ENCODE measurements at places on chromosomes 6 and 20. TPM values are rescaled to one million over a fixed set of nuclear protein-coding genes. Genes with fewer than 3 reads are reported as not detected.

GRCh38 chr6:1103021-1103420, 208.9 kb upstream of the FOXQ1 start:
- no peak for DNase-seq

The PRSS16 gene
- 16.5 TPM for total RNA-seq

DNA sequence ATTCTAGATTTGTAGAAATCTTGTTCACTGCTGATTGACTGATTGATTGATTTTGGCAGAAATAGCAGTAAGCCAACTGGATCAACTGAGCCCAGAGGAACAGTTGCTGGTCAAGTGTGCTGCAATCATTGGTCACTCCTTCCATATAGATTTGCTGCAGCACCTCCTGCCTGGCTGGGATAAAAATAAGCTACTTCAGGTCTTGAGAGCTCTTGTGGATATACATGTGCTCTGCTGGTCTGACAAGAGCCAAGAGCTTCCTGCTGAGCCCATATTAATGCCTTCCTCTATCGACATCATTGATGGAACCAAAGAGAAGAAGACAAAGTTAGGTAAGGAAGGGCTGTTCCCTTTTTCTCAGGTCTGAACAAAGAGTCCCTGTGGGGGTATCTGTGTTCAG, 31.2 kb downstream of the TREML1 start:
- no peak for DNase-seq

DNA sequence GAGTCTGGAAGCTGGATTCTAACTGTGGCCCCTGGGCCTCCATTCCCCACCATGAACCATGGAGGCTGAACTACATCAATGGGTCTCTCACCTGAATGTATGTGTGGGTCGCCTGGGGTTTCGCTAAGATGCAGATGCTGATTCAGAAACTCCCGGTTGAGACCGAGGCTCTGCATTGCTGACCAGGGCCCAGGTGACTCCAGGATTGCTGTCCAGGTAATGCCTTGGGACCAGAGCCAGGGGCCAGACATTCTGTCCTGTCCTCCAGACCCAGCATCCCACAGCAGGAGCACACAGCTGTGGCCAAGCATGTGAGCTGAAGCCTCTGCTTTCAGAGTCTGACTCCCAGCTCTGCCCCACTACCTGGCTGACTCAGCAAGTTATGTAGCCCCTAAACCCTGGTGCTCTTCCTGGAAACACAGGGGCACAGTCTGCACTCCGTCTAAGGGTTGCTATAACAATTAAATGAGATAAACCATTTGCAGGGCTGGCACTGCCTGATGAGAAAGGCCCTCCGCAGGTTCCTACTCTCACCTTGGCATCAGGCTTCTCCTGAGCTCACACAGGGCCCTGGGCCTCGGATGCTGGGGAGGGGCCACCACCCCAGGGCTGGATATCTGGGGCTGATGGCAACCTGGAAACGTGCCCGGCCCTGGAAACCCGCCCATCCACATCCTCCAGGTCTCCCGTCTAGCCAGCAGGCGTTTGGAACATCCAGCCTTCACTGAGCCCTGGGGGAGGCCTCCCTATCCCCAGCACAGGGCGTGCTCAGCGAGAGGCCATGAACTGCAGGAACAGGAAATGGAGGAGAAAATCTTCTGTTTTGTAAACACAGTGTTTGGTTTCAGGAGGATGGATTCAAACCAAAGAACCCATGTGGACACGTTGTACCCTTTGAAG, 175.7 kb downstream of the DLL1 start:
- DNase-seq, result peak; percentile 15

DNA sequence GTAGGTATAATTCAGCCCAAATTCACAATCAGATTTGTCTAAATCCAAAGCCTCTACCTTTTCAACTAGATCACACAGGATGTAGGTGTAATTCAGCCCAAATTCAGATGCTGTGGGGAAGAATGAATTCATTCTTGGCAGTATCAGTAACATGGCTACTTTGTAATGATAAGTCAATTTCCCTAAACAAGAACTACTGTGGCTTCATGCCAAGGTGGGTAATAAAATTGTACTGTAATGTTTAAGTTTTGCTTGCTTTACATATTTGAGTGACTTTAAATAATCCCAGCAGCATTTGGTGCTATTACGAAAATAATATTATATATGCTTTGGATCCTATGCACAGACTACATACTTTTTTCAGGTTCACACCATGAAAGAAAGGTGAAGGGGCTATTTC, 239.1 kb downstream of the HDGFL1 start:
- no peak for DNase-seq

DNA sequence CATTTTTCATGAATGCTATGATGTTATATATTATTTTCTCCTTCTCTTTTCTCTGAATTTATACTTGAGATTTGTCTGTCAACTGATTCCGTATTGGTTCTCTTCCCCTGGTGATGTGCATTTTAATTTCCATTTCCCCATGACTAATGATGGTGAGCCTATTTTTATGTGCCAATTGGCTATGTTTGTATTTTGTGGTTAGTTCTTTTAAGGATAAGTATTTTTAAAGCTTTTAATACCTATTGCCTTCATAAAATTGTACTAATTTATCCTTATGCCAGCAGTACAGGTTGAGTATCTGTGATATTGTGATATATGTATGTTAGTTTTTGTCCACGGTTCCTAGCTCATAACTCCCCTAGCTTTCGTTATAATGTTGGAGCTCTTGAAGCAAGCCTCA, 2.8 kb downstream of the POLH start:
- DNase-seq, result no peak

DNA sequence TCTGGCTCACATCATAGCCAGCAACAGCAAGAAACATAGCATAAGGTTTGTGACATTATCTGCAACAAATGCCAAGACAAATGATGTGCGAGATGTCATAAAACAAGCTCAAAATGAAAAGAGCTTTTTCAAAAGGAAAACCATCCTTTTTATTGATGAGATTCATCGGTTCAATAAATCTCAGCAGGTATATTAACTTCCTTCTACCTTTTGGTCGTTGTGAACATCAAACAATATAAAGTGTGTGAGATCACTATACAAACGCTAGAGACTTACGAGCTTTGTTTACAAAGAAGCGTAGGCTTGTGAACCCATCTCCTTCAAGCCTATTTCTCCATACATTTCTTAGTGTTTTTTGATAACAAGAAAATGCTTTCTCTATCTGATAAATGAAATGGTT, 3.5 kb downstream of the WRNIP1 start:
- no peak for DNase-seq

GRCh38 chr20:38543014-38543906, 37.7 kb upstream of the ADIG start:
- no peak for DNase-seq

GRCh38 chr6:8904754-8905153, 469.4 kb upstream of the SLC35B3 start:
- DNase-seq, result no peak

GRCh38 chr20:50393990-50394561, 116.1 kb upstream of the PTPN1 start:
- DNase-seq, result no peak

The SLC22A2 gene
- total RNA-seq, result 0.19 TPM

The PTPRT gene
- 0.20 TPM for total RNA-seq

GRCh38 chr20:38864662-38865061, 59.2 kb downstream of the PPP1R16B start:
- no peak for DNase-seq
